Head of caudate nucleus (tissue), 42 donors: ENCODE measurements at places on chromosomes 13 and 19.

GRCh38 chr13:105502193-105502592 is 1033.3 kb downstream of the EFNB2 start:
- DNase-seq, result no peak

DNA sequence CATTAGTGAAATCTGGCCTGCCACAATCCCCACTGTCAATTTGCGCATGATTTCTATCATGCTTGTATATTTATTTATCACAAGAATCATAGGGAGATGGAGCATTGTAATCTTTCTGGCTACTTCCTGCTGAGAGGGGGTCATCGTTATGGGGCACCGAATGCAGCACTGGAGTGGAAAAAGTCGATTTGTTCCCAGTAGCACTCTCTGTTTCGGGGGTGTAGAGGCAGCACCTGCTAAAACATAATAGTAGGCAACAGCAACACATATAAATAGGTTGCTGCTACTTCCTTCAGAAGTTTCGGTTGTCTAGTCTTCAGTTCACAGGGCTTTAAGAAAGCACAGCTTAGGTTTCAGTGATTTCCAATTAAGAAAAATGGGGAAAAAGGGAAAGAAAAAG is 23.4 kb upstream of the CEACAM21 start:
- no peak for DNase-seq

DNA sequence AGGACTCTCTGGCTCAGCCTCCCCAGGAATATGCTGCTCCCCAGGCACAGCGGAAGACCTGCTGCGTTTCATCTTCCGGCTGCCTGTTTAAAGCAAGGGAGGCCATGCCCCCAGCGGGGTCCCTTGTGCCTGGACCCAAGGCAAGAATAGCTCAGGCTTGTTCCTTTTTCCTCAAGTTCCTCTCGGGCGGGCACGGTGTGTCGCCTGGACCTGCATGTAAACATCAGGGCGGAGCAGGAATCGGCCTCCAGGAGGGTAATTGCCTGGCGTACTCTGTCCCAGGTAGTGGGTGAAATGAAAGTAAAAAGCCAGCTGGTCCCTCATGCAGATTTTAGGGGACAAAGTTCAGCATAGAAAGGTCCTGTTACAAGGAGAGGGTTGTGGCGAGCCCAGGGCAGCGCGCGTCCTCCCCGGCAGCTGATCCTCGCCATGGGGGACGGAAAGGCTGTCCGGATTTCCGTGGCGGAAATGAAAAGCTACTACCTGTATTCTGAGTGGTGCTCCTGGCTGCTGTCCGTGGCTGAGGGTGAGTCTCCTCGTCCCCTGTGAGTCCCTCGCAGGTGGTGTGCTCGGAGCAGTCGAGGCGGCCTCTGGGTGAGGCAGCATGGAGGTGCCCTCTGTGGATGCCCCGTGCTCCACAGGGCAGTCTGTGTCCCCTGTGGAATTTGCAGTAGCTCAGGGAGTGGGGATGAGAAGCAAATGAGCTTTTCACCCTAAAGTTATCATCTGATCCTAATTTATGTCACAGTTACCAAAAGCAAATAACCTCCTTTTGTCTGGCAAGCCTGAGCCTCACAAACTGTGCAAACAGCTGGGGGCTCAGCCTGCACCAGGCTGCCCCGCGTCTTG is 16.2 kb downstream of the MCF2L start:
- DNase-seq, result no peak

GRCh38 chr19:17751912-17752273 is 616 bp downstream of the FCHO1 start:
- no peak for DNase-seq

DNA sequence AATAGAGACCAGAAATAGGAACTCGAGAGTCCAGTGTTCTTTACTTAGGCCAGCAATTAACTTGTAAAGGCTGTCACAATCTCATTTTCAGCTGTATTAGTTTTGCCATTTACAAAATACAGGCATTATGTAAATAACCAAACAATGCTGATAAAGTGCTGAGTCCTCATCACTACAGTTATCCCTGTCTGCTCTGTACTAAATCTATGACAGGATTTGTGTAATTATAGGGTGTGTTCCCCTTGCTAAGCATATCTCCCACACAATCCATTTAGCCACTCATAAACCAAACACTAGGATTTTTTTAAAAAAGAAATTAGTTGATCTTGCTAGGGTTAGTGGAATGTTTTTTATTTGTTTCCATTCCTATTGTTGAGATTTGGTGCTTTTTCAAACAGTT is 23.2 kb downstream of the PDX1 start:
- DNase-seq, result no peak

DNA sequence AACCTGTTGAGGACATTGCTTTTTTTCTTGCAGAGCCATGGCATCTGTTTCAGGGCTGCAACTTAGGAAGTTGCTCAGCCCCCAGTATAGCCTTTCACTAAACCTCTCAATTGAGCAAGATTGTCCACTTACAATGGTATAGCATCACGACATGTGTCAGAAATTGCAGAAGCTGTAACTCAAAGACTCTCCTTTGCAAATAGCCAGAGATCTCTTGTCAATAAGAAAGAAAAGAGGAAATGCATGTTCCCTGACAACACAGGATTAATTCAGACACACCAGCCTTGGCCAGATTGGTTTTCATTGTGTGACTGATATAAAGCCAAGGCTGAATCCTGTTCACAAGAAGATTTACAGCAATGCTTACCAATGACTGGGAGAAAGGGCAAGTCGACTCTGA is 38.7 kb upstream of the CYSLTR2 start:
- DNase-seq, result no peak
